ENCODE measurements at places on chromosomes 1 and 21. TPM values are rescaled to one million over a fixed set of nuclear protein-coding genes. Genes with fewer than 3 reads are reported as not detected.

- no peak for DNase-seq
Observed at GRCh38 chr1:8689431-8690252, 127.8 kb downstream of the RERE start.

DNA sequence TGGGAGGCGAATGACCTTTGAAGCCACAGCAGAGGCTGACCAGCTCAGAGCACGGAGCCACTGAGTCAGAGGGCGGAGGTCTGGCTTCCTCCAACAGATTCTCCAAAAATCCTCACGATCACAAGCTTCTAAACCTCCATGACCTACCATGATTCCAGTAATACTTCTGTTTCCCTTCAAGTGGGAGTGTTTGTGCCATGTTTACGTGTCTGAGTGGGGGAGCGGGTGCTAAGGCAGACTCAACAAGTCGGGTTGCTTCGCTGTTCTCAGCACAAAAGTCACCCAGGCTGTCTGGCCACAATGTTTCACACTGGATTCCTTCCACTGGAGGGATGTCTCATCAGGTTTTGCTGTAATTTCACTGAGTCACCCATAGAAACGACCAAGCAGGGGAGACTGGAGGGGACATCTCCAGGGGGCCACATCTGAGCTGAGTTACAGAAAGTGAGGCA, 86.2 kb downstream of the SLC66A1 start:
- DNase-seq, result no peak

- DNase-seq, result no peak
Observed at GRCh38 chr1:39854314-39854713, 29.0 kb downstream of the TRIT1 start.

DNA sequence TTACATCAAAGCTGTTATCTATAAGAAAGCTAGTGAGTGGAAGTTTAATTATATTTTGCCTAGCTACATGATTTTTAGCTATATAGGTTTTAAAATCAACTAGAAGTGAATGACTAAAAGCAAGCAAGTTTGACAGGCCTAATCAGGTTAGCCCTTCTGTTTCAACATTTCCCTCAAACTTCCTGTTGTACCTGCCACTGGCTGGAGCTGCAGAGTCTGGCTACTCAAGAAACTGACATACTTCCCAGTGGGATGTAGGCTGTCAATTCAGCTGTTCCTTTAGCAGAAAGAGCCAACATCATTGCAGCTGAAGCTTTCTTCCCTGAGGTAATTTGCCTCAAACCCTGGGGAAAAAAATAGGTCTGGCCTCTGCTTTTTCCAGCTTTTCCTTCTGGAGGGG, 87.1 kb upstream of the TNR start:
- no peak for DNase-seq

DNA sequence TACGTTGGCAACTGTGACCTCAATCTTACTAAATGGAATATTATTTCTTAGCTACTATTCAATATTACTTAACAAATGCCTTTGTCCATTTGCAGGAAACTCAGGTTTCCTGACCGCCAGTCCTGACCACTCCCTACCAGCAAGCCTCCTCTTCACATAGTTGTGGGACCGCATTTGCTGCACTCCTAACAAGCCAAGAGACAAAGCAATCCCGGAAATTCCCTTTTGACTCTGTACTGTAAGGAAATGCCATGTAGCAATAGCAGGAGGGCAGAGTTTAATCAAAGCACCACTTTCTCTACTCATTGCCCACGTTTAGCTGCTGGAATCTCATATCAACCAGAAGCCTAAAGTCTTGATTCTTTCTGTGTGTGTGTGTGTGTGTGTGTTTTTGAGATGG, 28.1 kb upstream of the ACBD6 start:
- no peak for DNase-seq

- DNase-seq, result peak; percentile 34
Observed at GRCh38 chr1:40901886-40902852, 40.0 kb upstream of the CITED4 start.

DNA sequence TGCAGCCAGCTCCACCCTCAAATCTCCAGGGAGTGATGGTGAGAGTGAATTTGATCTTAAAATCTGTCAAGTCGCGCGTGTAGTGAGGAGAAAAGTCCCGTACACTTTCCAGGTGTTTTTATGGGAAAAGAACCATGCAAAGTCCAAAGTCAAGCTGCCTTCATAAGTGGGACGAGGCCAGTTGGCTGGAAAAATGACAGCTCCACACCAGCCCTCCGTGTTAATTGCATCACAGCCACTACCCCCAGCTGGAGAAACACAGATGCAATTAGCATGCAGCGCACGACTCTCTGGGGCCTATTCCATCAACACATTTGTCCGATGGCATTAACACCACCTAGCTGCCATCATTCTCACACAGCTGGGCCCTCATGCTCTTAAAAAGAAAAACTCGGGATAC, 68.4 kb downstream of the KLHDC7A start:
- DNase-seq, result no peak

DNA sequence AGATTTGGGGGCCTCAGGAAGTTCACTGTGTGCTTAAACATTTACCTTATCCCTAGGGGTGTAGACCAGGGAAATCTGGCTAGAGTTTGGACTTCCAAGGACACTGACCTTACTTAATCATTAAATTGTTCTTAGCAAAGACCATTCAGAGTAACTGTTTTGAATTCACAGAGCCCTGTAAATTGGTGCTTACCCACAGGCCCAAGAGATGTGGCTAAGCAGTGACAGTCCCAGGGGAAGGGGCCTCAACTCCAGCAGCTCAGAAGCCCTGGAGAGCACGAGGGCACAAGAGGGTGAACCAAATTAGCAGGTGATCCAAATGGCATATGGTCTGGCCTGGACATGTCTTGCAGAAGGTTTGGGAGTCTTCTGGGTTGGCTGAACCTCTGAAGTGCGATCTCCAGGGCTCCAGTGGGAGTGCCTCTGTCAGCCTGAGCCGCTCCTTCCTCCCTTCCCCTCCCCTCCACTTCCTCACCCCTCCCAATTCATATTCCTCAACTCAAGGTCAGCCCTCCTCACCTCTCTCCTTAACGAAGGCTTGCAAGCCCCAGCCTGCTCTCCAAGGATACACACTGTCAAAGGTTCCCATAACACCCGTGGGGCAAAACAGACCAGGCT, 4.3 kb downstream of the PAQR7 start:
- DNase-seq, result peak; percentile 45

DNA sequence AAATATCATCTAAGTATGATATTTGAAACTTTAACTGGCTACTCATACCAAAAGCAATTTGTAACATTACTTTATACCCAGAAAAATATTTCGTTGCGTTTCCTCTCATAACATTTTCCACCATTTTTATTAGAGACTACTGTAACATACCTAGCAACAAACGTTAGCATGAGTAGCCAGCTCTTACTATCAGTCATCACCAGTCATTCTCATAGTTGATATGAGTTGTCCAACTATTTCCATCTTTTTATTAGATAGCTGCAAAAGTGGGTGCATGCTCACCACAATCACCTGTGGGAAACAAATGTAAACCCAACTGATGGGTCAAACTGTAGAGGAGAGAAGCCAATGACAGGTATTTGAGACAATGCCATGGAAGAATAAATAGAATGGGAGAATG, 114.6 kb downstream of the AKT3 start:
- DNase-seq, result no peak

The PLA2G2F gene
- not detected for total RNA-seq

The MX2 gene
- total RNA-seq, result 12.8 TPM

The U2AF1 gene
- 84.3 TPM for total RNA-seq

The UMODL1 gene
- total RNA-seq, result 1.7 TPM

The CLCA4 gene
- total RNA-seq, result 0.63 TPM

The ST6GALNAC3 gene
- 0.87 TPM for total RNA-seq

Data from testis (tissue), 5 donors.